SHP77 treated with DMSO at 0.1 percent for 48 hours (cell line): ENCODE measurements at places on chromosomes 6 and 20.

DNA sequence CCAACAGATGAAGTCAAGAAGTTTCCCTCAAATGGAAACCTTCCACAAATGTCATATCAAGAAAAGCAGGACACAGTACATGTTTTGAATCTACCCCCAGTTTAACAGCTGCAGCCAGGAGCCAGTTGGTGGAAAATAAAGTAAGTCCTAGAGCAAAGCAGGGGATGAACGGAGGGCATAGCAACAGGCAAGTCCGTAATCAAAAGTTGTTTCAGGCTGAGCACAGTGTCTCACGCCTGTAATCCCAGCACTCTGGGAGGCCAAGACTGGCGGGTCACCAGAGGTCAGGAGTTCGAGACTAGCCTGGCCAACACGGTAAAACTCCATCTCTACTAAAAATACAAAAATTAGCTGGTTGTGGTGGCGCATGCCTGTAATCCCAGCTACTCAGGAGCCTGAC is 2.4 kb upstream of the SALL4 start:
- no peak for DNase-seq

DNA sequence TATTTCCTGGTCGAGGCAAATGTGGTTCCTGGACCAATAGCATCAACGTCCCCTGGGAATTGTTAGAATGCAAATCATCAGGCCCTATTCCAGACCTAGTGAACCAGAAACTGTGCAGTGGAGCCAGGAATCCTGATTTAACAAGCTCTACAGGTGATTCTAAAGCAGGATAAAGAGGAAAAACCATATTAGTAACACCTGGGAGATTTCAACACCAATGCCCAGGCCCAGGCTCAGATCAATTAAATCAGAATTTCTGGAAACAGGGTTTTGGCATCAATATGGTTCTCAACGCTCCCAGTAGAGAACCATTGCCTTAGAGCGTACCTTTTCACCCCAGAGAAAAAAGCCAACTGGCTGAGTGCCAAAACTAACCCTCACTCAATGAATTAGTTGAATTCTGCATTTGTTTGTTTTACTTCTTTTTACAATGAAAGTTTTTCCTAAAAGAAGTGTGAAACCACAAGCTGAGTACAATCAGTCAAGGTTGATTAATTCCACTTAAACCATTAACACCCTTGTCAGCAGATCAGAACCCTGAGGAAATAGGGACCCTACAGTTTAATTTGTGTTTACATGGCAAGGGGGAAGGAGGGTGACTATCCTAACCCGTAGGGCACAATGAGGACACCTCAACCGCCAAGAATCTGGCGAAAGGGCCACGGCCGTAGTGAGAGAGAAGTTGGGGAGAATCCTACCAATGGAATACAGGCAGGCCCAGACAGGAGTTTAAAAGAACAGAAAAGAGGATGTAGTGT is 34.9 kb upstream of the LOC128125822 start:
- no peak for DNase-seq

GRCh38 chr6:143675946-143676345 is 1.8 kb upstream of the PHACTR2 start:
- no peak for DNase-seq

- no peak for DNase-seq
These were observed 31.7 kb upstream of the RAB22A start for GRCh38 chr20:58277578-58278472.

- no peak for DNase-seq
These were observed 97.1 kb upstream of the TOP1 start for GRCh38 chr20:40931410-40932044.

DNA sequence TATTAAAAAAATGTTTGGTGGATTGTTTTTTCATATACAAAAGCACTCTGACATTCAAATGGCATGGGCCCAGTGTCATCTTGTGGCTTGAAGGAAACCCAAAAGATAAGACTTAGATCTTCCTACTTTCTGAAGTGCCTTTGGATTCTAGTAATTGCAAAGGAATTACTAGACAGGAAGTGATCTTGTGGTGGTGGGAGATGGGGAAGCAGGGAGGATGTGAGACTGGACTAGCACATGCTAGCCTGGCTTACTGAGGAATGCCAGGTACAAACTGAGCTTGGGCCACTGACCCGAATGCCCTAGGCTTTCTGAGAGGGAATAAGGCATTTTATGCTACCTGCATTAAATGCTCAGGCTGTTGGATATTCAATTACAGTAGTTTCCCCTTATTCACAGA is 59.0 kb downstream of the AFG1L start:
- no peak for DNase-seq

- no peak for DNase-seq
These were observed 518 bp downstream of the PEX6 start for GRCh38 chr6:42978487-42978838.

DNA sequence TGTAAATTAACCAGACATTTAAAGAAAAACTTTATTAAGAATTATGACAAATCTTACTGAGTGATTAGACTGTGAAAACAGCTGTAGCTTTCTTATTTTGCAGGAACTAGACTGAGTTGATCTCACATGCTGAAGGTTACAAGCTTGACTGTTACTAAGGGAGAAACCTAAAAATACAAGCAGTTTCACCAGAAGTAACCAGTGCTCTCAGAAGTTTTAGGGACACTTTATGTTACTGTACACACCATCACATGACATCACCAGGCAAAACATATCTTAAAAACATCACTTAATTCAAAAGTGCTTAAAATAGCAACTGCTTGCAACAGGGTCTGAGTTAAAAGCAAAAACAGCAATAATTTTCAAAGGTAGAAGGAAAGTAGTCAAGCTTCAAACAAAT is 5.4 kb downstream of the FBXO30 start:
- no peak for DNase-seq

- no peak for DNase-seq
These were observed 93.6 kb downstream of the KIF16B start for GRCh38 chr20:16479666-16480065.

GRCh38 chr20:49593466-49594142 is 25.7 kb upstream of the PTGIS start:
- DNase-seq: no peak

DNA sequence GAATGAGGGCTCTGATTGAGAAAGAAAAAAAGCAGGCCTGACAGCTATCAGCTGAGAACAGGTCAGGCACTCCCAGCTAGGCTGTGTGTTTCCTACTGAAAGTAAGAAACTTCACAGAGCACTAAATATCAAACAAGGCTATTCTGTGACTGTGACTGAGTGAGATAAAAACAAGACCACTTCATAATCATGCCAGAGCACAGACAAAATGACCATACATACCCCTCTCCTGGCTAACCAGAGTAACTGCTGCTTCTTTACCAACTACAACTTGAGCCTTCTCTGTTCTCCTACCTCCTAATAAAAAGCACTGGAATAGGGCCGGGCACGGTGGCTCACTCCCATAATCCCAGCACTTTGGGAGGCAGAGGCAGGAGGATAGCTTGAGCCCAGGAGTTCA is 6.8 kb upstream of the BTN1A1 start:
- no peak for DNase-seq

DNA sequence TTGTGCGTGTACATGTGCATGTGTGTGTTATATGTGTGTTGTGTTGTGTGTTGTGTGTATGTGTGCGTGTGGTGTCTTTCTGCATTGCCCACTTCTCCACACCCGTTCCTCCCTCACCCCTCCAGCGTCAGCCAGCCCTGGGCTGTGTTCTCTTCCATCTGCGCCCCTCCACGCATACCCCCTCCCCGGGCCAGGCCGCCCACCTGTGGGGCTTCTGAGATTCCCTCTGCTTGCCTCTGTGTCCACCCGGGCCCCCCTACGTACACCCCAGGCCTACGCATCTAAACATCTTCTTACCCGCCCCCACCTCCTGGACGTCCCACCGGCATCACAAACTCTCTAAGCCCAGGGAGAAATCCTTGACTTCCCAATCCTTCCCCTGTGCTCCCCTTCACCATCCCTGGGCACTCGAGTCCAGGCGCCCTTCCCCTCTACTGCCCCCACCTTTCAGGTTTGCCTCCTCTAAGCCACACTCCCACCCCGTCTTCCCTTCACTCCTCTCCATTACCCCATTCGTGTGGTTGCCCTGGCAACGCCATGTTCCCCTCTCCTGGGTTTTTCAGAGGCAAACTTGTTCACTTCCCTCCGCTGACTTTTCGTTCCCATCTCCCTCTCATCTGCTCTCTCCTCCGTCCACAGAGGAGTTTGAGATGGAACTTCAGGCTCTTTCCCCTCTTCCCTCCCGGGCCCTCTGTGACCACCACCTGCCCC is 81.7 kb upstream of the NNAT start:
- no peak for DNase-seq

DNA sequence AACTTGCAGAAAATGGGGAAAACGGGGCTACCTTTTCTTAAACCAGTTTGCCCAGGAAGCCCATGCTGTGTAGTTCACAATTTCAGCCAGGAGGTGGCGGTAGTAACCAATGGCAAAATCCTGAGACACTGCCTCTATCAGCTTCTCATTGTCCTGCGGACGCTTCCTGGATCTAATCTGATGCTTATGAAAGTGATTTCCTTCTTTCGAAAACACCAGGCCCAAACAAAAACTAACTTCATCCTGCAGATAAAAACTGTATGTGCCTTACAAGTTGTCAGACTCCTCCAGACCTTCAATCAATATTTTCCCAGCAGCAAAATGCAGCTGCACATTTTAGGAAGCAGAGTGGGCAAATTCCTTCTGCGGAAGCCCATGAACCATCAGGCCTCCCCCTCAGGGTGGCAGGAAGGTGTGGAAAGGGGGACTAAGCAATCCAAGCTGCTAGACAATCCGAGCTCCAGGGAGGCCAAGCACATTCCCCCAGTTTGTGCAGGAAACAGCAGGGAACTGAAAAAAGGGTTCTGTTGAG is 88.5 kb downstream of the LY86 start:
- peak; percentile 58 for DNase-seq

- no peak for DNase-seq
These were observed 43.2 kb downstream of the SESN1 start for GRCh38 chr6:109051301-109052017.
